ENCODE measurements at places on chromosomes 5 and 9. TPM values are rescaled to one million over a fixed set of nuclear protein-coding genes. Genes with fewer than 3 reads are reported as not detected.

DNA sequence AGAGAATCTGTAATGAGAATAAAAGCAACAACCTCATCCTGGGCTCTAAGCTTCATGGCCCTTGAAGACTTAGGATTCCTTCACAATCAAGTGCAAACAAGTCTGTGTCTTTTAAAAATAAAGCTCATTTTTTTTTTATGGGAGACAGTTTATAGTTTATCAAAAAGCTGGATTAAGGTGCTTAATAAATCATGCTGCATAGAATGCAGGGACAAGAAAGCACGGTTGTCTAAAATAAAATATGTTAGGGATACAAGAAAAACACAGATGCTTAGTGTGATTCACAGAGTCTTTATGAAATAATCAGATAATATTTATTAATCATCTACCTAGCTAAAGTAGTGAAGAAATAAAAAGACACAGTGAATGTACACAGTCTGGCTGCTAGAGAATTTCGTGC is 2045.9 kb upstream of the WWC1 start:
- no peaks in the 10 kb centered on the region for H3K27me3 ChIP-seq
- no peaks in the 10 kb centered on the region for H3K4me1 ChIP-seq
- no peak for DNase-seq
- no peak overlapping the region for H3K27ac ChIP-seq

DNA sequence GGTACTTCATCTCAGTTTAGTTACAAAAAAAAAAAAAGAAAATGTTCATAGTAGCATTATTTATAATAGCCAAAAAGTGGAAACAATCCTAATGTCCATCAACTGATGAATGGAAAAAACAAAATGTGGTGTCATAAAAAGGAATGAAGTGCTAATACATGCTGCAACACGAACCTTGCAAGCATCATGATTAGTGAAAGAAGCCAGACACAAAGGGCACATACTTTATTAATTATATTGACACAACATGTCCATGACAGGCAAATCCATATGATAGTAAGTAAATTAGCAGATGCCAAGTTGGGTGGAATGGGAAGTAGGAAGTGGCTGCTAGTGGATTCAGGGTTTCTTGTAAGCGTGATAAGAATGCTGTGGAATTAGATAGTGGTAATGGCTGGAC is 54.2 kb downstream of the PCDHGC5 start:
- peaks cover 6% of the 10 kb centered on the region for H3K27me3 ChIP-seq
- no peaks in the 10 kb centered on the region for H3K4me1 ChIP-seq
- H3K36me3 ChIP-seq, result peaks cover 14% of the 10 kb centered on the region
- DNase-seq, result no peak

GRCh38 chr5:165360366-165360765 is 1854.9 kb downstream of the MAT2B start:
- H3K4me1 ChIP-seq, result peaks cover 21% of the 10 kb centered on the region
- no peaks in the 10 kb centered on the region for H3K36me3 ChIP-seq
- no peak for DNase-seq
- no peaks in the 10 kb centered on the region for H3K27me3 ChIP-seq

DNA sequence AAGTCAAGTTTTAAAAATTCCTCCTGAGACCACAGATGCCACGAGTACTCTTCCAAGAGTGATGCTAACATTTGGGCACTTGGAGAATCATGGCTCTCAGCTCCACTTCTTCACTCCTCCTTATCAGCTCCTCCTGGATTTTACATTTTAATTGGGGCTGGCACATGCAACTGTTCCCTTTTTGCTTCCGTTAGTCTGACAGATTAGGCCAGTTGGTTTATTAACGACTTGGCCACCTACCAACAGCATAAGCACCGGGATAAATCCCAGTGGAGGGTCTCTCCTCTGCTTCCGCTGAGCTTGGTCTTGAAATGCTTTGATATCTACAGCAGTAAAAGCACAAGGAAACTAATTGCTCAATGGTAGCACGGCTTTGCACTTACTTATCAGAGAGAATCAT is 134.6 kb upstream of the RASEF start:
- no peaks in the 10 kb centered on the region for H3K36me3 ChIP-seq
- H3K4me3 ChIP-seq, result peak overlapping the region; percentile 82
- peaks cover 47% of the 10 kb centered on the region for H3K4me1 ChIP-seq
- peak overlapping the region; percentile 100 for H3K27ac ChIP-seq

DNA sequence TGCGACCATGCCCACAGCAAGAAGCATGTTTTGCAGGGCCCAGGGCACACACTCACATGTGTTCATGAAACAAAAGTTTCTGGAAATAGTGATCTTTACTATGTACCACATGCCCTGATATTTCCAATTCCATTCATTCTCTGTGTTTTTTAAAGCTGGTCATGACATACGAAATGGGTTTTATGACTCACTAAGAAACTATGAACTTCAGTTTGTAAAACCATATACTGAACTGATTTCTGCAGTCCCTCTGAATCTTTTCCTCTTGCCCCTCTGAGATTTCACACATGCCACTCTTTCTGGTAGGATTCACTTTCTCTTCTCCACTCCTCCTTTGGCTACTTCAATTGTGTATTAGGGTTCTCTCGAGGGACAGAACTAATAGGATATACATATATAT is 416.1 kb upstream of the TRPC7 start:
- no peaks in the 10 kb centered on the region for H3K36me3 ChIP-seq

DNA sequence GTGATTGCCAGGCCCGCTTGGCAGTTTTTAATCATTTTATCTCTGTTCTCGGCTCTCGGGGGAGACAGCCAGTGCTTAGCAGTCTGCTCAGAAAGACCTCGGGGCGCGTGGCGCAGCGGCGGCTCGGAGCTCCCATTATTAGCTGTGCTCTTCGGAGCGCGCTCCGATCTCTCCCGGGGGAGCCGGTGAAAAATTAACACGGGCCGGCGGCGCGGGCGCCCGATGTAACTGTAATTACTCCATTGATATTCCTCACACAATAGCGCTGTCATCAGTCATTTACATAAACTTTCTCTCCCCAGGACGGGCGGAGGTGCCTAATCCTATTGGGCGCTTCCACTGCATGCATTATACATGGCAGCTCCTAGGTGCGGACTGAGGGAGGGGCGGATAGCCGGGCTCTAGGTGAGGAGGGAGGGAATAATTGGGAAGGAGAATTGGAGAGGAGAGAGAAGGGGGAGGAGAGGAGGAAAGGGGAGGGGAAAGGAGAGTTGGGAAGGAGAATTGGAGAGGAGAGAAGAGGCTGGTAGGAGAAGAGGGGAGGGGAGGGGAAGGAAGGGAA is 24.9 kb downstream of the LMX1B start:
- peaks cover 21% of the 10 kb centered on the region for H3K27me3 ChIP-seq
- H3K4me1 ChIP-seq, result peaks cover 25% of the 10 kb centered on the region
- no peaks in the 10 kb centered on the region for H3K36me3 ChIP-seq
- H3K4me3 ChIP-seq, result peak overlapping the region; percentile 78

GRCh38 chr5:67235399-67236110 is 39.0 kb upstream of the CD180 start:
- H3K27me3 ChIP-seq, result no peaks in the 10 kb centered on the region
- H3K36me3 ChIP-seq, result peaks cover 7% of the 10 kb centered on the region
- no peaks in the 10 kb centered on the region for H3K4me1 ChIP-seq
- H3K4me3 ChIP-seq, result no peak overlapping the region
- no peak for DNase-seq

DNA sequence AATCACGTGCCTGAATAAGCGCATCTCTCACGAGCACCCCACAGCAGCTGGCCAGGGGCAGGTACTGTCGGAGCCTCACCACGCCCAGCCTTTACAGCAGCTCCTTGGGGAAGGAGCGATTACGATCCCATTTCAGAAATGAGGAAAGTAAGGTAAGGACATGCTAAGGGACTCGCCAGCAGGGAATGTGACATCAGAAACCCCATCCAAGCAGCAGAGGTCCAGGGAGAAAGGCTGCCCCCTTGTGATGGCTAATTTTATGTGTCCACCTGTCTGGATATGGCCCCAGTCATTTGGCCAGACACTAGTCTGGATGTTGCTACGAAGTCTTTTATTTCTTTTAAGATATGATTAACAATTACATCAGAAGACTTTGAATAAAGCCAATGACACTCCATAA is 77.3 kb downstream of the UBE2QL1 start:
- H3K27me3 ChIP-seq, result peaks cover 7% of the 10 kb centered on the region
- DNase-seq, result peak; percentile 51
- no peak overlapping the region for H3K4me3 ChIP-seq
- peaks cover 4% of the 10 kb centered on the region for H3K36me3 ChIP-seq

DNA sequence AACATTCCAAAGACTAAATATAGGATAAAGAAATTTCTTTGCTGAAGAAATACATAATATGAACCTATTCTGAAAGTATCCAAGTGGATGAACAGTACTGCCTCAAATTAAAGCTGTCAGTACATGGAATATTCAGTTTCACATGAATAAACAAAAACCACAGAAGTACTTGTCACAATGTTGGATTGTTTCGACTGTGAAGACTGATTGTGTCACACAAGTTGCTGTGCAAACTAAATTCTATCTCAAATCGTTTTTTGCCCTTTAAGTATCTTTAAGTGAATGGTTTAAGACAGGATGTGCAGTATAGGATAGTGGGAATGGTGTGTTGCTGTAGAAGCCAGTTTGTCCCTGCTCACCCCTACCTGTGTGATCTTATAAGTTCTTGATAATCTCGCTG is 137.4 kb upstream of the OTULINL start:
- H3K4me1 ChIP-seq, result peaks cover 62% of the 10 kb centered on the region
- H3K4me3 ChIP-seq, result no peak overlapping the region
- peaks cover 3% of the 10 kb centered on the region for H3K27me3 ChIP-seq
- no peak for DNase-seq

- no peak overlapping the region for H3K27ac ChIP-seq
- no peak for DNase-seq
- no peak overlapping the region for H3K4me3 ChIP-seq
- peaks cover 2% of the 10 kb centered on the region for H3K27me3 ChIP-seq
- H3K36me3 ChIP-seq, result peaks cover 13% of the 10 kb centered on the region
Observed at GRCh38 chr9:93612796-93613154, 36.4 kb downstream of the PHF2 start.

DNA sequence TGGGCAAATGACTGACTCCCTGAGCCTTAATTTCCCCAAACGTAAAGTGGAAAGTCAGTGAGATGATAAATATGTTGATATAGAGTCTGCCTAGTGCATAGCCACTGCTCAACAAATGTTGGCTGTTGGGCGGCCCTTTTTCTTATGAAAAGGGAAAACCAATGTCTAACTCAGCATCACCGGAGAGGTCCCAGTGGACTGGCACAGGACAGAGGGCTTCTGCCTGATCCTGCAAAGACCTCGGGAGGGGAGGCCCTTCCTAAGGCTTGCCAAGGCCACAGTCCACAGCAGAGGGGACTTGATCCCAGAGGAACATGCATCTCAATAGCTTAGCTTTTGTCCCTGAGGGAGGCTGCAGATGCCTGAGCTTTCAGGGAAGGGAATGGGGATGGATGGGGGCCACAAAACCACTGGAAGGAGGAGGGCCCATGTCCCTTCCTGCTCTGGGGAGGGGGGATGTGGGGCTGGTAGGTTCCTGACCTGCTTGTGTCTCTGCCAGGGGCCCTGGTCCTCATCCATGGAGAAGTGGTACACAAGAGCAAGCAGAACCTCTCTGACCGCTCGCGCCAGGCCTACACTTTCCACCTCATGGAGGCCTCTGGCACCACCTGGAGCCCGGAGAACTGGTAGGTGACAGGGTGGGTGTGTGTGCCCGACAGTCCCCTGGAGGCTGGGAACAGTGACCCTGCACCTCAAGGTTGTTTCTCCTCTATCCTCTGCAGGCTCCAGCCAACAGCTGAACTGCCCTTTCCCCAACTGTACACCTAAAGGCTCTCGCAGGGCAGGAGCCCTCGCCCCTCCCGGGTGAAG is 6.3 kb downstream of the DOLK start:
- H3K4me1 ChIP-seq, result peaks cover 4% of the 10 kb centered on the region
- H3K27me3 ChIP-seq, result peaks cover 12% of the 10 kb centered on the region
- H3K4me3 ChIP-seq, result no peak overlapping the region
- H3K36me3 ChIP-seq, result no peaks in the 10 kb centered on the region
- DNase-seq, result no peak
- H3K27ac ChIP-seq, result no peak overlapping the region

- peaks cover 2% of the 10 kb centered on the region for H3K27me3 ChIP-seq
- H3K4me3 ChIP-seq, result no peak overlapping the region
- DNase-seq, result no peak
Observed at GRCh38 chr5:36450229-36451014, 148.7 kb upstream of the RANBP3L start.

DNA sequence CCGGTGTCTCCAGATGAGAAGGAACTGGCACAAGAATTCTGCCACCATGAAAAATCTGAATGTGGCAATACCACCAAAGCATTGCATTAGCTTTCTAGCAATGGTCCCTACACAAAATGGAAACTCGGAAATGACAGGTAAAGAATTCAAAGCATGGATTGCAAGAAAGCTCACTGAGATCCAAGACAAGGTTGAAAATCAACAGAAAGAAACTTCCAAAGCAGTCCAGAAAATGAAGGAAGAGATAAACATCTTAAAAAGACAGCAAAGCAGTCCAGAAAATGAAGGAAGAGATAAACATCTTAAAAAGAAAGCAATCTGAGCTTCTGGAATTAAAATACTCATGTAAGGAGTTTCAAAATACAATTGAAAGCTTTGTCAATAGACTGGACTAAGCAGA is 16.8 kb upstream of the GRXCR2 start:
- no peaks in the 10 kb centered on the region for H3K4me1 ChIP-seq
- no peaks in the 10 kb centered on the region for H3K27me3 ChIP-seq
- H3K27ac ChIP-seq, result no peak overlapping the region

GRCh38 chr5:43420241-43420640 is 8.1 kb upstream of the CCL28 start:
- H3K27ac ChIP-seq, result no peak overlapping the region
- no peak for DNase-seq
- H3K4me1 ChIP-seq, result no peaks in the 10 kb centered on the region
- H3K4me3 ChIP-seq, result no peak overlapping the region
- no peaks in the 10 kb centered on the region for H3K27me3 ChIP-seq

DNA sequence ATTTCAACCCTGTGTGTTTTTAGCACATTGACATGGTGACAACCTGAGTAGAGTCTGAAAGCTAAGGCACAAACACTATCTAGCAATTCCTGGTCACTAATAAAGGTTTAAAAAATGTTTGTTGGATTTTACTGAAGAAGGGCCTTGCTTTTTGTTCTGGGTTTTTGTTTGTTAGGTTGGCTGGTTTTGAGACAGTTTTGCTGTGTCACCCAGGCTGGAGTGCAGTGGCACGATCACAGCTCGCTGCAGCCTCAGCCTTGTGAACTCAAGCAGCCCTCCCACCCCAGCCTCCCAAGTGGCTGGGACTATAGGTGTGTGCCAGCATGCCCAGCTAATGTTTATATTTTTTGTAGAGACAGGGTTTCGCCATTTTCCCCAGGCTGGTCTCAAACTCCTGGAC is 39.0 kb downstream of the PRKACG start:
- no peaks in the 10 kb centered on the region for H3K36me3 ChIP-seq
- H3K4me1 ChIP-seq, result peaks cover 2% of the 10 kb centered on the region
- H3K4me3 ChIP-seq, result no peak overlapping the region

Gene PCDHB5
- total RNA-seq, result 72.2 TPM

Gene AFAP1L1
- total RNA-seq, result 0.25 TPM

Gene GHR
- not detected for total RNA-seq

Gene CCIN
- total RNA-seq, result 0.22 TPM

Gene NEUROG1
- total RNA-seq, result 222 TPM

Gene DNAJC18
- 55.9 TPM for total RNA-seq

Gene LURAP1L
- 25.6 TPM for total RNA-seq

Gene PCDHB16
- 20.1 TPM for total RNA-seq

Gene CATSPER3
- 0.54 TPM for total RNA-seq

Gene CDK5RAP2
- total RNA-seq, result 53.2 TPM

Gene ACER2
- 30.5 TPM for total RNA-seq
